ENCODE measurements at places on chromosomes 3 and 15.
A peak's percentile ranks its signal among the peaks of the same experiment; 100 is the strongest.

DNA sequence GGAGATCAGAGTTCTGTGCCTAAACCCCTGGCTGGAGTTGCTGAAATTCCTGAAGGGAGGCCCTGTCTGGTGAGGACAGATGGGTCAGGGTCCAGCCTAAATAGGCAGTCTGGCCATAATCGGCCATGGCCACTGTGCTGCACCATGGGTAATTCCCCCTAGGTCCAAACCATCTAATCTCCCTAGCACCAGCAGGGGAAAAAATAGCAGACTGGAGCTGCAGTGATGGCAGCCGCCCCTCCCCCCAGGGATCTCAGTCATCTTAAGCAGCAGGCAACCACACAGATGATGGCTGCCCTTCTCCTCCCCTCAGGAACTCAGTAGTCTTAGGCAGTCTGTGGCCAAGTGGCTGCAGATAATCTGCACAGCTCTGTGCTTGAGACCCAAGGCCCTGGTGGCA is 68.4 kb upstream of the CD96 start:
- DNase-seq, result no peak

- no peak for DNase-seq
Observed at GRCh38 chr3:121895121-121895520, 920 bp downstream of the SLC15A2 start.

DNA sequence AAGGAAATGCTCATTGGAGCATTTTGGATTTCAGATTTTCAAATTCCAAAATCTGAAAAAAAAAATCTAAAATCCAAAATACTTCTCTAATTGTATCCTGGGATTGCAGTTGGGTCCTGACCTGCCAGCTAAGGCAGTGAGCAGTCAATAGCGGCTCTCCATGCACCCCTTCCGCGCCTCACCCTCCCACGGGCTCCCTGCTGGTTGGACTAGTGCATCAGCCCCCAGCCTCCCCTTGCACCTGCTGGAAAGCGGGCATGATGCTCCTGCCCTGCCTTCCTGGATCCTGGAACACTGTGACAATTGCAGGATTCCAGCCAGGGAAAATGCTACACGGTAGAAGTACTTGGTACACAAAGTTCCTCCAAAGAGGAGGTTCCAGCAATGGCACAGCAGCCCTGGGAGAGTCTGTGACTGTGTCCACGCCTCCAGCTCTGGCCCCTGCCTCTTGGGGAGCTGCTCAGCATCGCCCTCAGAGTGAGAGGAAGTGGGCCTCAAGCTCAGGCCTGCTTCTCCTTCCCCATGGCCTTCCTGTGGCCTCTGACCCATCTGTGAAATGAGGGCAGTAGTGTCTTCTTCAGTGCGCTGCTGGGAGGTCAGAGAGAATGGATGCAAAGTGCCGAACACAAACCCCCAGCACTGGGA is 39.5 kb upstream of the CHRNB4 start:
- DNase-seq, result no peak

- no peak for DNase-seq
Observed at GRCh38 chr15:101322854-101323477, 27.9 kb upstream of the SNRPA1 start.

DNA sequence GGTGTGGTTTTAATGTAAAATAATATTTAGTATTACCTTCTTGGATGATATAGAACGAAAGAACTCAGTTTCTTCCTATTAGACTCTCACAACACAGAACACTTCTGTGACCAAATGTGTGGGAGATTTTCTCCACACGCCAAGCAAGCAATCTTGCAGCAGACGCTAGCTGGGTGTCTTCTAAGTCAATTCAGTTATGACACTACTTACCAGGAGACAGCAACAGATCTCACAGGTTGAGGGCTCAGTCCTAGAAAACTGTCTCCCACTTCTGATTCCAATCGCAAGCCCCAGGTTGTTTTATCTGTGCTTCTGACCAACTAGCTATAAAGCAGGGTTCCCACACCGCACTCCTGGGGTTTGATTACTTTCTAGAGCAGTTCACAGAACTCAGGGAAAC is 41.2 kb downstream of the HERC1 start:
- no peak for DNase-seq

GRCh38 chr3:109265295-109265694 is 51.0 kb downstream of the DPPA2 start:
- DNase-seq, result no peak

- DNase-seq, result no peak
Observed at GRCh38 chr3:33577173-33577572, 137.0 kb upstream of the UBP1 start.

GRCh38 chr3:183698318-183698751 is 738 bp downstream of the YEATS2 start:
- peak; percentile 27 for DNase-seq

GRCh38 chr15:63971427-63971805 is 74.9 kb downstream of the DAPK2 start:
- no peak for DNase-seq

DNA sequence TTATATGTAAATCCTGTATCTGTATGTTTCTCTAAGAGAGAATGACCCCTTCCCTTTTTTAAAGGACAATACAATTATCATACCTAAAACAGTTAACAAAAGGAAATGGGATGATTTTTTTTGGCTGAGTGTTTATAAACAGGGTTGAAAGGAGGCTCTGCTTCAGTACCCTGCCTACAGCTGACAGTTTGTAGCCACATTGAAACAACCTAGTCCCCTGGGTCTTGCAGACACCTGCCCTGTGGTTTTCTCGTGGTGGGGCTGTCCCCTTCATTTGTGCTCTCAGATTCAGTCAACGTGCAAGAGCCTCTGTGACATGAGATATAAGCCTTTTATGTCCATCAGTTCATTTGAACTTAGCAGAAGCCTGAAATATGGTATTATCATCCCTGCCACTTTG is 2.3 kb upstream of the HMCES start:
- no peak for DNase-seq

DNA sequence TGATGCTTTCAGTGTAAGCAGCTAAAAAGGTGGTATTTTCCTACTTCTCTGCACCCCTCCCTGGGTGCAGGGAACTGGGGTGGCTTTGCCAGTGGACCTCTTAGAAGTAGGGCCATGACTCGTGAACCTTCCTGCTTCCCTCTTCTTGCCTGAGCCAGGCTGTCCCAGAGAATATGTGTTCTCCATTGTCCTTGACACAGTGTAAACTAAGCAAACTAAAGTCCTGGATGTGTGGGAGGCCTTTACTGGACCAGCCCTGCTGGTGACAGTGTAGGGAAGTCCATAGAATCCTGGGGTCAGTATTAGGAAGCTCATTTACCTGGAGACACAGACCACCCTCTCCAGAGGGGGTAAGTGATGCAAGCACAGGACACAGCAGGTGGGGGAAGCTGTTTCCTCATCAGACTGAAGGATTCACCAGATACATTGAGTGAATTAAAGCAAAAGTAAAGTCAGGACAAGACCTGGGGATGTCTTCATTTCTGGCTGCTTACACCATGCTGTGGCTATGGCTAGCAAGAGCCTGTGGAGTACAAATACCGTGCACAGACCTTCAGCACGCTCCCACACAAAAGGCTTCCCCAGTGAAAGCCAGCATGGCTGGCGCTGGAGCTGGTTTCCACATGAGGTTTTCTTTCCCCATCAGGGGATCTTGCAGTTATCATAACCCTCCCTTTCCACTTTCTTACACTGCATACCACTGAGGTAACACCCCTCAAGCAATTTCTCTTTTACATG is 64.8 kb upstream of the LPP start:
- no peak for DNase-seq

DNA sequence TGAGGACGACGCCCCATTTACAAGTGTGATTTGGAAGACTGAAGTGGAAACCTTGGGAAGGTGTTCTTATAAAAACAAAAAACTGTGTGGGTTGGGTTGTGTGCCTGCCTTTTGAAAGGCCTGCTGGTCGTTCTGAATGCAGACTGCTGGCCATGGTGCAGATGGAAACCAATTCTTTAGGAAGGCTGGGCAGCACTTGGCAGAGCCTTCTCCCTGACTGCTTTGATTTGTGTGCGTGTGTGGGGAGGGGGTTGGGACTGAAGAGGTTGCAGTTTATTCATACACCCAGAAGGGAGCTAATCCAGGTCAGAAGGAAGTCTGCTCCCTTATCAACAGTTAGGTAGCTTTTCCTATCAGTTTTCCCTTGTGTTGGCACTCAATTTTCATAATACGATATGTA is 288.7 kb downstream of the SOX2 start:
- no peak for DNase-seq

DNA sequence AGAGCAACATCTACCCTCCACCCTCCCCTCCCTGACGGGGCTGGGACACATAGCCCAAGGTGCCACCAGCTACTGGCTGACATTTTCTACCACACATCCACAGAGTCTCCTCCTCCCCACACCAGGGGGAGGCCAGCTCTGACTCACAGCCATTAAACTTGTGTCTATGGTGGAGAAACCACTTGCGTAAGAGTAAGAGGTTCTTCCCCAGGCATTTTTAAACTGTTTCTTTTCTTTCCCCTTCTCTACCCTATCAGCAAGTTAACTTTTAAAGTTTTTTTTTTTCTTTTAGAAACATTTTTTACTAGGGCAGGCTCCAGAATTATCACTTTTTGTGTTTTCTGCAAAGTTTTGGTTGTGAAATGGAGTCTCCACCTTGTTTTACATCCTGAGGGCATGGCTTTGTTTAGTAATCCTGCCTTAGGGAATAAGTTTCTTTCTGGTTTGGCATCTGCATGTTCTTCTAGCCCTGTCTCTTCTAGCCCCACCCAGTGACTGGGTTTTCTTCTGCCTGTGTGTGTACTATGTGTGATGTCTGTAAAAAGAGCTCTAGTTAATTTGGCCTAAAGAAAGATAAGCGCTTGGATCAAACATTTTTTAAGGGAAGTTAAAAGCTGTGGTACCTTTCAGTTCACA is 148.8 kb upstream of the GADL1 start:
- DNase-seq, result no peak

DNA sequence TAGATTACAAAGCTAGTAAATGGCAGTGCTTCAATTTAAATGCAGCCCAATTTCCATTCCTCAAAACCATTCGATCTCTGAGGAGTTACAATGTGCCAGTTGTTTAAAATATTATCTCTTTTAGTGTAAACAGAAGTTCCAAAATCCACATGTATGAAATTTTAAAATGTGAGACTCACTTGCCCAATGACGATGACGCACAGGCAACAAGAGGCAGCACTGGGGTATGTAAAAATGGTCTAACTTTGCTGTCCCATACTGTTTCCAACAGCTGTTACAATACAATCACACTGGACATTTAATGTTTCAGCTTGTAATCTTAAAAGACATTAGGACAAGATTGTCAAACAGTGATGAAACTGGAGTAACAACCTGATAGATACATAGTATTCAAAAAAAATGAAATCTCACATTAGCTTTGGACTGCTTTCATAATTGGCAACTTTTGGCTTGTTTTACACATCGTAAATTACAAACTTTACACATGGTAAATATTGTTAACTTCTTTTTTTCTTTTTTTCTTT is 12.2 kb downstream of the SLTM start:
- DNase-seq, result no peak

- no peak for DNase-seq
Observed at GRCh38 chr3:78919021-78919755, 848.6 kb downstream of the ROBO1 start.

- no peak for DNase-seq
Observed at GRCh38 chr15:75750261-75751050, 37.8 kb upstream of the CSPG4 start.

GRCh38 chr15:74319596-74320351 is 47.7 kb downstream of the CYP11A1 start:
- no peak for DNase-seq

GRCh38 chr3:43031485-43031884 is 52.4 kb downstream of the GASK1A start:
- no peak for DNase-seq

- no peak for DNase-seq
Observed at GRCh38 chr15:66180531-66181097, 72.9 kb downstream of the MEGF11 start.

DNA sequence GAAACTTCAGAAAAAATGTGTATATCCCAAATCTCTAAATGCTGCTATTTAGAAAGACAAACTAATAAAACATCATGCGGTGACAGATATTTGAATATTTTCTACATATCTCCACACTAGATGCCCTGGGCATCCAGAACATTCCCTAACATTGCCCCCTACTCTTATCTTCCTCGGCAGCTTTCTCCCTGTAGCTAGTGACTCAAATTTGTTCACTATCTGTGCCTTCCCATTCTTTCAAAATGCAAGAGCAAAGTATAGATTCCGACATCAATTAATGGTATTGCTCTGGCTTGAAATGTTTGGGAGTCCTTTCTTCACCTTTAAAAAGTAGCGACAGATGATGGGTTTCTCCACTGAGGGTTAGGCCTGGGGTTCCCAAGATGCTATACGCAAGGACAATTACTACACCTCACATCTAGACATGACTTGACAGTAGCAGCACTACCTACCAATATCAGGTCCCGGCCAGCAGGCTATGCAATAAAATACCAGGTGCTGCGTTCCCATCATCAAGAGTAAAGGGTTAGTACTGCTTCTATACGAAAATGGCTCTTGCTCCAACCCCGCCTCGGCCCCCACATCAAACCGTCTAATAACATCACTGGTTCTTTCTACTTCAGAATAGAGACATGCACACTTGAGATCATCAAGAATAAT is 631 bp downstream of the UBR1 start:
- peak; percentile 73 for DNase-seq

GRCh38 chr15:31457161-31457560 is 130.5 kb downstream of the KLF13 start:
- no peak for DNase-seq

GRCh38 chr3:41236228-41236627 is 36.9 kb downstream of the CTNNB1 start:
- no peak for DNase-seq

DNA sequence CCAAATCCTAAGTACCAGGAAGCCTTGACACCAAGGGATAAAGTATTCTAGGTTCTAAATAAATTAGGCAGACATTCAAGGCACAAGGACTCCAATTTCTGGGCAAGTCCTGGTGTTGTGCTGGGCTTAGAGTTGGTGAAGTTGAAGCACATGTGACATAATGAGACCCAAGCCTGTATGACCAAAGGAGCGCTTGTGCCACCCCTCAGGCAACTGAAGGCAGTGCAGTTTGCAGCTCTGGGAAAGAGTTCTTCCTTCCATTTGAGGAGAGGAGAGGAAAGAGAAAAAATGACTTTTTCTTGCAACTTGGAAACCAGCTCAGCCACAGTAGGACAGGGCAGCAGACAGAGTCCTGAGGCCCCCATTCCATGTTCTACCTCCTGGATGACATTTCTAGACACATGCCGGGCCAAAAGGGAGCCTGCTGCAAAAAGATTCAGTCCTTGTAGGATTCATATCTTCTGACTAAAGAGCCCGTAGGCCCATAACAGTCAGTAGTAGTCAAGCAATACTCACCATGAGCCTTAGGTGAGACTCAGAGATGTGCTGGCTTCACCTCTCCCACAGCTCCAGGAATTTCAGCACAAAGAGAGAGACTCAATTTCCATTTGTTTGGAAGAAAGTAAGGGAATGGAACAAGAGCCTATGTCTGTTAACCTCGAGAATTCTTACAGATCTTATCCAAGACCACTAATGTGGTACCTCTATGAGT is 588.8 kb upstream of the BCHE start:
- no peak for DNase-seq

DNA sequence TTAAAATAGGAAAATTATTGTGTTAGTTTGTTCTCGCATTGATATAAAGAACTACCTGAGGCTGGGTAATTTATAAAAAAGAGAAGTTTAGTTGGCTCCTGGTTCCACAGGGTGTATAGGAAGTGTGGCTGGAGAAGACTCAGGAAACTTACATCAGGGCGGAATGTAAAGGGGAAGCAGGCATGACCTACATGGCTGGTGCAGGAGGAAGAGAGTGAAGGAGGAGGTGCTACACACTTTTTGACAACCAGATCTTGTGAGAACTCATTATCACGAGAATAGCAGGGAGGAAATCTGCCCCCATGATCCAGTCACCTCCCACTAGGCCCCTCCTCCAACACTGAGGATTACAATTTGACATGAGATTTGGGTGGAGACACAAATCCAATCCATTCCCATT is 490.7 kb downstream of the RBMS3 start:
- DNase-seq, result no peak
